Stomach (tissue), 19 donors: ENCODE measurements at places on chromosomes 4 and X.

- no peak for DNase-seq
These were observed 264.0 kb downstream of the TRIML1 start for GRCh38 chr4:188403272-188403671.

DNA sequence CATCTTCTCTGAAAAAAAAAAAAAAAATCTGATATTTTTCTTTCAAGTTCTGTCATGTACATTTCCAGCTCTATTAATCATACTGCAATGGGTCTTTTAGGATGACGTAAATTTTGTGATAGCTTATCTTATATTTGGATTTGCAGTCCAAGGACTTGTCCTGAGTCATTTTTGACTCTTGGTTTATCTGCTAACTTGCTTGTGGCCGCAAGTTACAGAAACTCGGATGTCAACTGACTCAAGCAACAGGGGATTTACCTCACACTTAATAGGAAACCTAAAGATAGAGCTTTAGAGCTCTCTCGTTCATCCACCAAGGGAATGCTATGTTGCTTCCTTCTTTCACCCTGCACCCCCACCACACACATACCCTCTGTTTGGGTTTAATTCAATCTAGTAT is 1433.8 kb upstream of the TENM3 start:
- no peak for DNase-seq

DNA sequence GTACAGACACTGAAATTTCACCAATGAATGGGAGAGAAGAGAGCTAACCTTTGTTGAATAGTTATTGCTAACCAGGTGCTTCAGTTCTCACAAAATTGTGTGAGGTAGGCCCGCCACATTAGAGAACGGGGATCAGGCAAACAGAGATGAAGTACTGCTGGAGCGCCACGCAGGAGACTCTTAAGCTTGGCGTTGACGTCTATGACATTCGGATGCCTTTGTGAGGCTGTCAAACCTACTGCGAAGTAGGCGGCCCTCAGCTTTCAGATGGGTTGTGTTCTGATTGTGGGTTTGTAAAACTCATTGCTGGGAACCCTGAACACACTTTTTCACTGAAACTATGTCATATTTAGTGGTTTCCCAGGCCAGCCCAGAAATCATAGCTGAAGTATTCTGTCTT is 173.6 kb downstream of the CBR4 start:
- DNase-seq: no peak

- DNase-seq: no peak
These were observed 41.4 kb upstream of the RASSF6 start for GRCh38 chr4:73661646-73662119.

- DNase-seq: no peak
These were observed 243.7 kb downstream of the SPRY1 start for GRCh38 chr4:123640271-123640670.

GRCh38 chrX:66050140-66050569 is 10.3 kb upstream of the VSIG4 start:
- no peak for DNase-seq

DNA sequence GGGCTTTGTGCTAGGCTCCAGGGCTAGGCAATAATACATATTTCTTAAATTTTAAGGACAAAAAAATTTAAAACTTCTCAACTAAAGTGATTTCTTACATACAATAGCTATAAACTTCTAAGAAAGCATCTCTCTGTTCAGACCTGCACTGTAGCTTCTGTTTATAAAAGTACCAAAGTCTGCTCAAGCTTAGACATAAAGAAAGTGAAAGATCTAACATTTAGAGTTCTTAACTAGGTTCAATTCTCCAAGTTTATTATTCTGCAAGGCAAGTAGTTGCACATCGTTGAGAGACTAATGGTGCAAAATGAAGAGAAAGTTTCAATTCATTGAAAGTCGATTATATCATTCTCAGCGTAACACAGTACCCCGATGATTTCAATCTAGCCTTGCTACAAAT is 857.4 kb upstream of the HTR2C start:
- DNase-seq: no peak

- no peak for DNase-seq
These were observed 4.6 kb downstream of the SLC38A5 start for GRCh38 chrX:48465336-48465933.

DNA sequence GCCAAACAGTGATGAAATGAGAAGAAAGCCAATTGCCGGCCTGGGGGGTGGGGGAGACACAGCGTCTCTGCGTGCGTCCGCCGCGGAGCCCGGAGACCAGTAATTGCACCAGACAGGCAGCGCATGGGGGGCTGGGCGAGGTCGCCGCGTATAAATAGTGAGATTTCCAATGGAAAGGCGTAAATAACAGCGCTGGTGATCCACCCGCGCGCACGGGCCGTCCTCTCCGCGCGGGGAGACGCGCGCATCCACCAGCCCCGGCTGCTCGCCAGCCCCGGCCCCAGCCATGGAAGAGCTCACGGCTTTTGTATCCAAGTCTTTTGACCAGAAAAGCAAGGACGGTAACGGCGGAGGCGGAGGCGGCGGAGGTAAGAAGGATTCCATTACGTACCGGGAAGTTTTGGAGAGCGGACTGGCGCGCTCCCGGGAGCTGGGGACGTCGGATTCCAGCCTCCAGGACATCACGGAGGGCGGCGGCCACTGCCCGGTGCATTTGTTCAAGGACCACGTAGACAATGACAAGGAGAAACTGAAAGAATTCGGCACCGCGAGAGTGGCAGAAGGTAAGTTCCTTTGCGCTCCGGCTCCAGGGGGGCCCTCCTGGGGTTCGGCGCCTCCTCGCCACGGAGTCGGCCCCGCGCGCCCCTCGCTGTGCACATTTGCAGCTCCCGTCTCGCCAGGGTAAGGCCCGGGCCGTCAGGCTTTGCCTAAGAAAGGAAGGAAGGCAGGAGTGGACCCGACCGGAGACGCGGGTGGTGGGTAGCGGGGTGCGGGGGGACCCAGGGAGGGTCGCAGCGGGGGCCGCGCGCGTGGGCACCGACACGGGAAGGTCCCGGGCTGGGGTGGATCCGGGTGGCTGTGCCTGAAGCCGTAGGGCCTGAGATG is at the start of gene SHOX:
Gene SHOX (plus strand): TSS at position 180 of the 885 bp plus-strand sequence. CDS start 107 bp downstream, at position 287.
- no peak for DNase-seq

GRCh38 chr4:102825261-102826091 is 1.9 kb downstream of the UBE2D3 start:
- DNase-seq: peak; percentile 84

DNA sequence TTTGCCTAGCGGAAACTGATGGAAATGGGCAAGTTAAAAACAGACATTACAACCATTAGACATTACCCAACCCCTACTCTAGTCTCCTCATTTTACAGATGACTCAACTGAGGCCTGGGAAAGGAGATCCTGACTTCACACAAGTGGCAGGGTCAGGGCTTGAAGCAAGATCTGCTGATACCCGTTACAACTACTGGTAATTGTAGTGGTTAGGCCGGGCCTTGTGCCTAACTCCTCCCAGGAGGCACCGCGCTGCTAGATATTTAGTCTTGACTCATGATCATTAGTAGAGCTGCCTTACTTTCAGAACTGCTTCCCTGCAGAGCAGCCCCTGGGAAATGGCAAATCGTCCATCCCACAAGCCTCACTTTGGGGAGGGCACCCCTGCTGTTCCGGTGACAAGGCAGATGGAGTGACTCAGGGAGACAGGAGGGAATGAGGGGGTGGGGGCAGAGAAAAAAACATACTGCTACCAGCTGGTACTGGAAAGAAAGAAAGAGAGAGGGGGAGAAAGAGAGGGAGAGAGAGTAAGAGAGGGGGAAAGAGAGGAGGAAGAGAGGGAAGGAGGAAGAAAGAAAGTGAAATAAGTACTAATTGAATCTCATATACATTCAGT is 12.2 kb downstream of the ARHGEF6 start:
- peak; percentile 19 for DNase-seq

- DNase-seq: peak; percentile 22
These were observed 26.5 kb upstream of the PLCXD1 start for GRCh38 chrX:254630-255215.

DNA sequence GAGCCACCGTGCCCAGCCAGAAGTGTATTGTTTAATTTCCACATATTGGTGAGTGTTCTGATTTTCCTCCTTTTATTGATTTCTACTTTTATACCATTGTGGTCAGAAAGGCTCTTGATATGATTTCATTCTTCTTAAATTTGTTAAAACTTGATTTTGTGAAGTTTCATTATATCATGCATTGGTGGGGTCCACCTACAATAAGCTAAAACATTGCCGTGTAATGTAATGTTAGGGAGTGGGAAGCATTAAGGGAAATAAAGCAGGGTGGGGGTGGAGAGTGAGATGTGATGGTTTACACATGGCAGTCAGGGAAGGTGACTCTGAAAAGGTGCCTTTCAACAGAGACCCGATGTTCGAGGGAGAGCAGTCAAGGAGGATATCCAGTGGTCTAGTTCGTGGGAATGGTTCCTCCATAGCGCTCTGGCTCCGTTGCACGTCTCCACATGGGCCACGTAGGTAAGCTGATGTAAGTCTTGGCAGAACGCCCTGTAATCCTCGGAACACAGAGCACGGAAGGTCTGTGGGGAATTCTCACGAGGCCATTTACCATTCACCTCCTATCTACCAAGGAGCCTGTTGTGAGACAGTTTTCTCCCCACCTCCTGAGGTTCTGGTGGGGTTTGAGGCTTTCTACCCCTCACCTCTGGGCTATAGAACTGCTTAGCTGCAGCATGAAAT is 7.7 kb upstream of the WDR13 start:
- no peak for DNase-seq

GRCh38 chr4:54082168-54082567 is 17.8 kb upstream of the CHIC2 start:
- peak; percentile 46 for DNase-seq

GRCh38 chr4:105710678-105711077 is 2.1 kb downstream of the GSTCD start:
- DNase-seq: peak; percentile 20

DNA sequence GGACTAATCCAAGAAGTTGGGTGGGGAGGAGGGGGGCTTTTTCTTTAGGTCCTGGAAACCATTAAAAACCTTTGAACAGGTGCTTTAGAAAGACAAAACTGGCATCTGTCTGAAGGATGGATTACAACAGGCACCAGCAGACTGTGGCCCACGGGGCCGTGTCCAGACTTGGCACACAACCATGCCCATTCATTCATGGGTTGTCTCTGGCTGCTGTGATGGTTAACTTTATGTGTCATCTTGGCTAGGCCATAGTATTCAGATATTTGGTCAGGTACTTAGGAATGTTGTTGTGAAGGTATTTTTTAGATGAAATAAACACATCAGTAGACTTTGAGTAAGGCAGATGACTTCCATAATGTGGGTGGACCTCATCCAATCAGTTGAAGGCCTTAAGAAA is 45.5 kb downstream of the TBL1X start:
- DNase-seq: no peak

DNA sequence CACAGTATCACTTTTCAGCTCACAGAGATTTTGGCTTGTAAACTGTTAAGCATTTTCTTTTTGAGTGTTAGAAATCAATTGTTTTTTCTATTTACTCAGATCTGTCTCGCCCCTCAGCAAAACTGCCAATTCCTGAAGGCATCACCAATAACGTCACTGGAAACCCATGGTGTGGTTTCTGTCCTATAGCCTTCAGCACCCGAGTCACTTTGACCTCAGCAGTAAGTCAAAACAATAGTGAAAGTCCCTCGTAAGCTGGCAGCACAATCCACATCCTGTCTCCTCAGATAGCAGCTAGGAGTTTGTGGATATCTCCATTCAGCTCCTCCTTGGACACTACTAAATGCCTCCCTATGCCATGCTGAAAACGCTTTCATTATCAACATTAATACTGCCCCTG is 1787.4 kb upstream of the ADGRL3 start:
- no peak for DNase-seq

GRCh38 chr4:15343000-15343399 is 84.8 kb upstream of the C1QTNF7 start:
- DNase-seq: no peak

- no peak for DNase-seq
These were observed 733.7 kb upstream of the FRG1 start for GRCh38 chr4:189206953-189207352.

GRCh38 chrX:153459986-153460385 is 10.4 kb downstream of the HAUS7 start:
- DNase-seq: no peak

DNA sequence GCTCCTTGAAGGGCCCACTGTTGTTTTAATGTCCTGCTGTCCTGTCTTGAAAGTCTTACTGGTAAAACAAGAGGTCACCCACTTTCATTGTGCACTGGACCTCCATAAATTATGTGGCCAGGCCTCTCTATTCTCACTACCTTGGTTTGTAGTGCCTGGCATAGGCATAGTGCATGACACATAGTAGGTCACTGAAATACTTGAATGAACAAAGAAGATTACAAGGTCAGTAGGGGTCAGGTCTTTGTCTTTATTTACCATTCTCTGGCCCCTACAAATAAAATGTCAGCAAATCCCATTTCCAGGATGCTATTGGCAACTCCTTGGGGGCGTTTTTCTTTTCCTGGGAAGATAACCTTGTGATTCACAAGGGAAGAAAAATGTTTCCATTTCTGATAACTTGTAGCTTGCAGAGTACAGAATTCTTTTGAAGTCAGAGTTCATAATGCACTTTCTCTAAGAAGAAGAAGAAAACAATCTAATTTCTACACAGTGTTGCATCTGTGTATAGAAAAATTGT is 1.4 kb downstream of the PGM2 start:
- DNase-seq: no peak

DNA sequence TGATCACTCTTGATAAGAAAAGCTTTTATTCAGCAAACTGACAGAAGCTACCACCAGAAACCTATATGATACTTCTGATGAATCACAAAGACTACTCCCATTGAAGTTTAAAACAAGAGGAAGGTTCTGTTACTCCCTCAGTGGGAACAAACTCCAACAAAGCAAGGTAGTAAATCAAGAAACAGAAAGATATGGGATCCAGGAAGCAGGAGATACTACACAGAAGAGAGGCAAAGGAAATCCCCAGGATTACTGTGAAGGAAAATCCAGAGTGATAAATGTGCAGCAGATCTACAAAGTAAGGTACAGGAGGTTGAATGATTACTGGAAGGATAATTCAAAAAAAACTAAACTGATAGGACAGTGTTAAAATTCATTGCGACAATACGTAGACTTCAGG is 222.4 kb downstream of the HHIP start:
- DNase-seq: no peak

DNA sequence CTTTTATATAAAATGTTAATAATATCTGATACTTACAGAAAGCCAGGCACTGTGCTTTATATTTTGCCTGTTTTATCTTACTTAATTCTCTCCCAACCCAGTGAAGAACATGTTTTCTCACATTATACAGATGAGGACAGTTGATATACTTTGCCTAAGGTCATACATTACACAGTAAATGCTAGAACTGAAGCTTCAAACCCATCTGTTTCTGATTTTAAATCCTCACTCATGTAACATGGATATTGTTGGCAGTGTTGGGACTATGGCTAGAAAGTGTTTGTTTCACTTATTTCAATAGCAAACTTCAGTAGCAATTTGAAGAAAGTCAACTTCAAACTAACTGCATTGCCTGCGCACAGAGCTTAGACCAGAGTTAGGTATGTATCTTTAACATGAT is 57.4 kb downstream of the RAPGEF2 start:
- no peak for DNase-seq

DNA sequence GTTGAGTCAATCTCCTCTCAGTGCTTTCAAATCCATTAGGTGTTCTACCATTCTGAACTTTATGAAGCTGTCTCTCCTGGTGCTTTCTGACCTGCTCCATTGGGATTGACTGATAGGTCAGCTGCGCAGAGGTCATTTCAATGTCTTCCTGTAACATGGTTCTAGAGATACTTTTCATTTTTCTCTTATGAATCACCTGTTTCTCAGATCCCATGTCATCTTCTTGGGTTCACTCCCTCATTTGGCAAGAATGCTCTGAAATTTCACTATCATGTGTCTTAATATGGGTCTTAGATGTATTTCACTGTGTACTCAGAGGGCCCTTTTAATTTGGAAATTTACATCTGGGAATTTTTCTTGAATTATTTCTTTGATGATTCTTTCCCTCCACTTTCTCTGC is 13.8 kb upstream of the PGM2 start:
- DNase-seq: no peak

- DNase-seq: no peak
These were observed 68.2 kb downstream of the CRLF2 start for GRCh38 chrX:1144293-1144692.
